ENCODE measurements at places on chromosomes 1 and 21. TPM values are rescaled to one million over a fixed set of nuclear protein-coding genes. Genes with fewer than 3 reads are reported as not detected.

GRCh38 chr1:40130892-40131291 is 30.3 kb upstream of the RLF start:
- no peak for DNase-seq
- peaks cover 9% of the 10 kb centered on the region for H3K27me3 ChIP-seq
- no peaks in the 10 kb centered on the region for H3K36me3 ChIP-seq
- H3K27ac ChIP-seq, result no peak overlapping the region
- H3K4me1 ChIP-seq, result peaks cover 4% of the 10 kb centered on the region
- no peak overlapping the region for H3K4me3 ChIP-seq

TFF2 gene
- total RNA-seq, result not detected

GRCh38 chr1:235782601-235783000 is 84.1 kb downstream of the LYST start:
- peaks cover 37% of the 10 kb centered on the region for H3K36me3 ChIP-seq
- H3K27me3 ChIP-seq, result no peaks in the 10 kb centered on the region
- no peak overlapping the region for H3K4me3 ChIP-seq
- no peak overlapping the region for H3K27ac ChIP-seq

AQP10 gene
- not detected for total RNA-seq

DNA sequence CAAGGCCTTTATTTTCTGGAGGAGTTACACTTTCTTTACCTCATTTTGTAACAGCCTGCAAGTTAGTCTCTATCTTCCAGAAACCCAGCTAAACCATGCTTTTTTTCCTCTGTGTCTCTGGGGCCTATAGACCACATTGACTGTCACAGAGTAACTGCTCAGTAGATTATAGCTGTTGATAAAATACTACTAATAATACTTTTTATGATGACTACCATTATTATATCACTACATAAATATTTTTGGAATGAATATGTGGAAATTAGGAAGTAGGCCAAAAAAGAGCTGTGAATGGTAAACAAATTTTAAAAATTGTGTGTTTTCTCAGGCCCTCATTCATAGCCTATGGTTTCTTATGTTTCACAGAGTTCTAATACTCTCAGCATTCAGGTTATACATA is 233.1 kb upstream of the USP24 start:
- no peak overlapping the region for H3K27ac ChIP-seq
- no peak overlapping the region for H3K4me3 ChIP-seq
- DNase-seq, result no peak
- peaks cover 10% of the 10 kb centered on the region for H3K4me1 ChIP-seq
- no peaks in the 10 kb centered on the region for H3K36me3 ChIP-seq

DNA sequence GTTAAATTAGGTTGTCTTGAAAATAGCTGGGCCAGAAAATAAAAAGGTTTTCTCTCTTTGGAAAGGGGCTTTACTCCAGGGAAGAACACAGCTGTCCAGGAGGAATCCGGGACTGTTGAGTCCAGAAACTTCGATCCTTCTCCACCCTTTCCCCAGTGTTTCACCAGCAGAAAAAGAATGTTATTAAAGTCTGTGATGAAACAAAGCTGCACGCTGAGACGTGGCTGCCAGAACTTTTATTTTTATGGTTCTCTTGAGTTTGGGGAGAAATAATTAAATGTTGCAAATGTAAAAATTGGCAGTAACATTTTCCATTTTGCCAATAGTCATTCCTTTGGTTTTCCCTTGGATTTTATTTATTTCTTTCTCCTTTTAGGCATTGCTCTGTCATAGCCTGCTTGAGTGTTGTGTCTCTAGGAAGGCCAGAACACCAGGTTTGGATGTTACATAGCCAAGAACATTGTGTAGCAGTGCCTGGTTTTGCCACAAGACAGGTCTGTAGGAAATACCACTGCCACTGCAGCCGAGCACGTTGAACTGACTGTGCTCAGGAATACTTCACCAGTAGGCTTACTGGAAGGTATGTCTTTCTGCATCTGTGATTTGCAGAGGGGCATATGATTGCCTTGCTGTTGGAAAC is 87.4 kb downstream of the ROR1 start:
- no peak overlapping the region for H3K27ac ChIP-seq
- peaks cover 4% of the 10 kb centered on the region for H3K27me3 ChIP-seq
- H3K4me1 ChIP-seq, result no peaks in the 10 kb centered on the region
- no peaks in the 10 kb centered on the region for H3K36me3 ChIP-seq
- no peak overlapping the region for H3K4me3 ChIP-seq

TENT5C gene
- total RNA-seq, result 11.2 TPM

RNU1-2 gene
- 2,369 TPM for total RNA-seq

DNA sequence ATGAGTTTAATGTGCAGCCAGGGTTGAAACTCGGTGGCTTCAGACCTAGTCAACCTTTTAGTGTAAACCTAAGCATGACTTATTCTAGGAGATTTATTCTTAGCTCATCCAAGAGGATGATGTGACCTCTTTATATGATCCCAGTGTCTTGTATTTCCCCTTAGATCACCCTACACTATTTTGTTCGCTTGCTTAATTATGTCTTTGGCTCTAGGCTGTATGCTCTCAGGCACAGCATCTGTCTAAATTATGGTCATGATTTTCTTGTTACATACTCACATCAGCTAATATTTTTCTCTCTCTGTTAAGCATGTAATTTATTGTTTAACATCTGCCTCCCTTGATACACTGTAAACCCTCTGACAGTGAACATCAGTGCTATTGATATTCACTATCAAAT is 19.1 kb downstream of the COL11A1 start:
- no peak for DNase-seq
- H3K4me3 ChIP-seq, result no peak overlapping the region
- no peak overlapping the region for H3K27ac ChIP-seq
- no peaks in the 10 kb centered on the region for H3K27me3 ChIP-seq
- no peaks in the 10 kb centered on the region for H3K36me3 ChIP-seq

DNA sequence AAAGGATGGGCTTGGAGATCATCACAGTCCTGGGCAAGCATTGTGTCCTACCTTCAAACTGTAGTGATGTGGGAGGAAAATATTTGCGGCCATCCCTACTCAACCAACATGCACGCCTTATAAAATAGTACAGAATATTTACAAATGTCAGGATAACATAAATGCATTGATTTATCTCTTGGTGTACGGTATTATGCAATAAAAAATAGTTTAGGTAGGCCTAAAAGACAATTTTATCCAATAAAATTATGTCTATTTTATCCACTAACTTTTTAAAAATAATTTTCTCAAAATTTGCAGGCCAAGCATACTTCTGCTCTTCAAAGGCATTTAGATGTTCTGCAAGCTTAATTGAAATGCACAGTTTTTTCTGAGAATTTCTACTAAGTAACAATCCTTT is at the start of gene OR2T1:
OR2T1 (plus strand) TSS at position 301 of the 400 bp plus-strand sequence. CDS start 3,100 bp downstream, outside the sequence.
- H3K36me3 ChIP-seq, result no peaks in the 10 kb centered on the region
- no peak within 1 kb of the TSS for H3K27ac ChIP-seq
- DNase-seq, result no peak
- no peaks in the 10 kb centered on the region for H3K27me3 ChIP-seq
- H3K4me3 ChIP-seq, result no peak within 1 kb of the TSS

DNA sequence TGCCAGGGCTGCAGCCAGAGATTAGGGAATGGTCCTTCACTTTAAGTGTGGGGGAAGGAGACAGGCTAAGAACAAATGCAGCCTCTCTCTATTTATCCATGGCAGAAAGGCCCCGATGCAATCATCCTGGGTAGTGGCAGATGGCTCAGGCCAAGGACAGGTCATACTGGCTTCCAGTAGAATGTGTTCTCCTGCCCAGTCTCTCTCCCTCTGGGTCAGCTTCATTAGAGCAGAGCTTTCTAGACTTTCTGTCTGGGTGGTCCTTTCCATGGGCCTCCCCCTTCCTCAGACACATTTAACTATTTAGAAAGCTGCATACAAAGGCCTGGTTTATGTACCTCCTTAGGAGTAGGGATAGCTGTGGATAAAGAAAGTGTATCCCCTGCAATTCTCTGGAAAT is 4.8 kb upstream of the PTCH2 start:
- peaks cover 14% of the 10 kb centered on the region for H3K36me3 ChIP-seq
- no peak for DNase-seq
- no peak overlapping the region for H3K4me3 ChIP-seq
- peaks cover 9% of the 10 kb centered on the region for H3K27me3 ChIP-seq

GRCh38 chr1:1441002-1441888 is 5.8 kb downstream of the VWA1 start:
- H3K36me3 ChIP-seq, result no peaks in the 10 kb centered on the region
- H3K4me3 ChIP-seq, result no peak overlapping the region
- H3K27ac ChIP-seq, result no peak overlapping the region
- DNase-seq, result no peak
- no peaks in the 10 kb centered on the region for H3K4me1 ChIP-seq

DNA sequence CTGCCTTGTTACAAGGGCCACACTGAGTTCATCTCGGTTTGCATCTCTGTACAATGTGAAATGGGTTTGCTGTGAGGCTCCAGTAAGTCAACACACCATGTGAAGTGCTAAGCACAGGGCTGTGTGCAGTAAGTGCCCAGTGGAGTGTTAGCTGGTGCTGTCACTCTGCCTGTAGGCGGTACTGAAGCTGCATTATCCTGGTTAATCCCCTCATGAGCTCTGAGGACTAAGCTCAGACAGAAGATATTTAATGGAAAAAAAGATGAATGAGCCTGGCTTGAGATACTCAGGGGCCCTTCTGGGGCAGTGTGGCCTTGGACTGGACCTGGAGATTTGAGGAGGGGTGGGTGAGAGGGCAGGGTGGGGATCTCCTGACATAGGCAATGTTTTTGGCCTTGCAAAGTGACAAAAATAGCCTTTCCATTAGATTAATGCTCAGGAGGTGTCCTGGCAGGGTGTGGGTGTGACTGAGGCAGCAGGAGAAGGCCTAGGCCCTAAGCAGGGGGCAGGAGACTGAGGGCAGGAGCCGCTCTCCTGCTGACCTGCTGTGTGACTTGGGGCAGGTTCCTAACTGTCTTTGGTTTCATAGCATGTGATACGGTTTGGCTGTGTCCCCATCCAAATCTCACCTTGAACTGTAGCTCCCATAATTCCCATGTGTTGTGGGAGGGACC is 570.5 kb downstream of the PTPRU start:
- DNase-seq, result no peak
- no peaks in the 10 kb centered on the region for H3K27me3 ChIP-seq
- H3K36me3 ChIP-seq, result no peaks in the 10 kb centered on the region
- no peaks in the 10 kb centered on the region for H3K4me1 ChIP-seq

DNA sequence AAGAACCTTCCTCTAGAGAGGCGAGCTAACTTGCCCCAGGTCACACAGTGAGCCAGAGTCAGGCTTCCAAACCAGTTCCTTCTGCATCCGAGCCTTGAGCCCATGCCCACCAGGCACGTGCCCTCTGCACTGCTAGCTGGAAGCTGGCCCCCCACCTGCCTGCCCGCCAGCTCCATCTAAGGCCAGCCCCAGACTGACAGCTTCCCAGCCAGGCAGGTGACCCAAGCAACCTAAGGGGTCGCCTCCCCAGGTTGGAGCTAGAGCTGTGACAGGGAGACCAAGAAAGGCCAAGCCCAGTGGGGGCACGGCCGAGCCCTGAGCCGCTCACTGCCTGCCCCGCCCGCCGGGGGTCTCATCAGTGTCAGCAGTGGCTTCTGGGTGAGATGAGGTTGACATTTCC is 19.9 kb upstream of the C1QA start:
- peaks cover 1% of the 10 kb centered on the region for H3K4me1 ChIP-seq
- no peaks in the 10 kb centered on the region for H3K36me3 ChIP-seq
- H3K27me3 ChIP-seq, result peaks cover 2% of the 10 kb centered on the region
- H3K27ac ChIP-seq, result no peak overlapping the region

DNA sequence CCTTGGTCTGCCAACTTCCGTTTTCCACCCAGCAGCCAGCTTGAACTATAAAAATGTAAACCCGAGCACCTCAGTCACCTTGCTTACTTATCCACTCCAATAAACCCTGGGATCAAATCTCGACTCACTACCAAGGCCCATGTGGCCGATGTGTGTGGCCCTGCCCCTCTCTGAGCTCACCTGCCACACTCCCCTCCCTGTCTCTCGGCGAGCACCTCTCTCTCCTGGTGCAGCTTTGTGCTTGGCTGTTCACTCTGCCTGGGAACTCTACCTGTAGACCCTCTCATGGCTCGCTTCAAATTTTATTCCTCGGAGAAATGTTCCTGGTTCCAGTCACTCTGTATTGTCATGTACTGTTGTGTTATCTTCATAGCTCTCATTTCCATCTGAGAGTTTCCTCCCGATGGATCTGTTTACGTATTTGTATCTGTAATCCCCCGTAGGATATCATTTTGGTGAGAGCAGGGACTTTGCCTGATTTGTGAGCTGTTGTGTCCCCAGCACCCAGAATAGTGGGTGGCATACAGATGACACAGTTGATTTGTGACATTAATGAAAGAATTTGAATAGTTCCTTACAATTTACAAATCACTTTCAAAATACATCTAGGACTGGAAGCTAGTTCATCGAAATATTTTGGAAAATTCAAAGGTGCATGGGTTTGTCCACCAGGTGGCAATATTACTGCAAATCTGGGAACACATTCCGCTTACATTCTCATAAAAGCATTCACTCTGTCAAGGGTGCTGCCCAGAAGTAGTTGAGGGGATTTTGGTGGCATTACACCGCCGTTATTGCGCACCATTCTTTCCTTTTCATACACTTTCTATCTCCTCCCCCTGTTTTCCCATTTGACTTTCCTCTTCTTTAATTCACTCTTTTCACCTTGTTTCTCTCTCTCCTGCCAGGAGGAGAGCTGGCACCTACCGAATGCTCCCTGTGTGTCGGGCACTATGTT is 95.3 kb downstream of the ABCA4 start:
- no peak overlapping the region for H3K27ac ChIP-seq
- no peak for DNase-seq
- H3K4me1 ChIP-seq, result peaks cover 5% of the 10 kb centered on the region
- peaks cover 16% of the 10 kb centered on the region for H3K27me3 ChIP-seq
- no peaks in the 10 kb centered on the region for H3K36me3 ChIP-seq

DNA sequence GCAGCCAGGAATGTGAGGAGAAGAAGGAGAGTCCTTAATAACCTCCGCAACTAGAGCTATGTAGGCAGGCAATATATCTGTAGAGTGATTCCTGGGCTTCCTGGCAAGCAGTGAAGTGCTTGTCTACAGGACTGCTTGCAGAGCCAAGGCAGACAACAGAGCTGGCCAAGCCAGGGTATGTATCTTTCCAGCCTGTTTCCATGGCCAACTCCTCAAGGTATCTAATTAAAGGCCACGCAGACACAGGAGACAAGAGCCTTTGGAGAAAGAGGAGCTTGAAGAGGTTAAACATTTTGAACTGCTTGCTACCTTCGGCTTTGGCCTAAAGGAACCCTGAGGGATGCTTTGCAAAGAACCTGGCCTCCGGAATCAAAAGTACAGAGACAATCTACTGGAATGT is 137.4 kb downstream of the PIGK start:
- no peaks in the 10 kb centered on the region for H3K27me3 ChIP-seq
- no peak overlapping the region for H3K27ac ChIP-seq
- H3K4me1 ChIP-seq, result no peaks in the 10 kb centered on the region
- DNase-seq, result no peak

LEFTY2 gene
- total RNA-seq, result not detected

FCRL5 gene
- total RNA-seq, result not detected

DNA sequence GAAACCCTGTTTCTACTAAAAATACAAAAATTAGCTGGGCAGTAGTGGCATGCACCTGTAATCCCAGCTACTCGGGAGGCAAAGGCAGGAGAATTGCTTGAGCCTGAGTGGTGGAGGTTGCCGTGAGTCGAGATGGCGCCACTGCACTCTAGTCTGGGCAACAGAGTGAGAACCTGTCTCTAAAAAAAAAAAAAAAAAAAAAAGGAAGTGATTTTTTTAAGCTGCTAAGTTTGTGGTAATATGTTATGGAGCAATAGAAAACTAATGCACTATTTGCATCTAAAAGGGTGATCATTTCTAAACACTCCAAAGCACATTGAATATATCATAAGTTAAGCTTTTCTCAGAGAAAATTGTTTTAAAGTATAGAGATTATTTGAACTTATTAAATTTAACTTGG is 244.8 kb upstream of the SPAG17 start:
- no peaks in the 10 kb centered on the region for H3K27me3 ChIP-seq
- H3K4me1 ChIP-seq, result no peaks in the 10 kb centered on the region
- no peak for DNase-seq
- H3K27ac ChIP-seq, result no peak overlapping the region
- H3K36me3 ChIP-seq, result no peaks in the 10 kb centered on the region

- H3K4me1 ChIP-seq, result peaks cover 39% of the 10 kb centered on the region
- H3K27me3 ChIP-seq, result no peaks in the 10 kb centered on the region
- H3K27ac ChIP-seq, result peak overlapping the region; percentile 18
- H3K4me3 ChIP-seq, result no peak overlapping the region
Measured at GRCh38 chr1:113975211-113975895, 3.9 kb upstream of the OLFML3 start.
